ENCODE measurements at places on chromosomes 13 and 19.

GRCh38 chr19:1128106-1128505 is 24.3 kb downstream of the GPX4 start:
- no peak for DNase-seq

DNA sequence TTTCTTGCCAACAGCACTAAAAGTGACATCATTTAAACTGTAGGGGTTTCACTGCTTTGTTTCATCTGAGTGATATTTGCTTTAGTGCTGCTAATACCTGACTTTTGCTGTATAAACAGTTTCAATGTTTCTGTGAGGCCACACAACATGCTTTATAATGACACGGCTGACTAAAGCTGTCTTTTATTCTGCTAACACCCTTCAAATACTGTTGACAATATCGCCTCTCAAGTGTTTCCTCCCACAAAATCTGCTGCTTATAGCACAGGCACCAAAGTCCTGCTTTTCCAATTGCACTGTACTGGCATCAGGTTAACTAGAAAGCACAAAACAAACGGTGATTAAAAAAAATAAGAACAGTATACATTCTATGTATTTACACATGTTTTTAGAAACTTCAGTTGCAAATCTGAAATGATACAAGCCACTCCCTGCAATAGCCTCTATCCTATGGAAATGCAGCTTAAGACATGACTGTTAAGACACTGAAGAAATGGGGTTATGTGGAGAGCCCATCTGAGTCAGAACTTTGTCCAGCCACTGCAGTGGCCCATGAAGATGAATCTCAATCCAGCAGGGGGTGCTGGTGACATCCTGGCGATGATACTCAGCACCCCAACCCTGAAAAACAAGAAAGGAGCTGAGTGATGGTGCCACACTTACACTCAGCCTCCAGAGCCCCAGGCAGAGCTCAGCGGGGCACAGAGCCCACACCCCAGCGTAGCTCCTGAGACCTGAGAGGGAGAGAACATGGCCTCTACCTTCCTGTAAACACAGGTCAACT is 29.4 kb downstream of the RFXAP start:
- DNase-seq, result no peak

GRCh38 chr19:694481-695351 is 536 bp downstream of the PRSS57 start:
- no peak for DNase-seq

DNA sequence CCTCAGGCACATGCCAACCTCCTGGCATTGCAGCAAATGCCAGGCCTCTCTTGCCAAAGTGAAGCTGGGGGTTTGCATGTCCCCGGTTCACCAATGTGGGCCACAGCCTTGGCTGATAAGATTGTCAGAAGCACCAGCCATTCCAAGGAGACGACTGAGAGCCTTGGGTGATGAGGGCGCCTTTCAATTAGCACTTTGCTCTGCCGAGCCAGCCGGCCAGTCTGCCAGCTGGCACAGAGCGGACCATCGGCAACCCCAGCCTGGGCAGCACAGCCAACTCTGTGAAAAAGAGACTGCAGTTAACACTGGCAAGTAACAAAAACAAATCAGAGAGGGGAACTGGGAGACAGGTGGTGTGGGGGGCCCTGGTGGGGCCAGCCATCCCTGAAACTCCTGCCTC is 67.3 kb downstream of the EFNB2 start:
- DNase-seq, result no peak

- DNase-seq, result no peak
Measured at GRCh38 chr19:19259741-19260140, 13.4 kb downstream of the TM6SF2 start.

DNA sequence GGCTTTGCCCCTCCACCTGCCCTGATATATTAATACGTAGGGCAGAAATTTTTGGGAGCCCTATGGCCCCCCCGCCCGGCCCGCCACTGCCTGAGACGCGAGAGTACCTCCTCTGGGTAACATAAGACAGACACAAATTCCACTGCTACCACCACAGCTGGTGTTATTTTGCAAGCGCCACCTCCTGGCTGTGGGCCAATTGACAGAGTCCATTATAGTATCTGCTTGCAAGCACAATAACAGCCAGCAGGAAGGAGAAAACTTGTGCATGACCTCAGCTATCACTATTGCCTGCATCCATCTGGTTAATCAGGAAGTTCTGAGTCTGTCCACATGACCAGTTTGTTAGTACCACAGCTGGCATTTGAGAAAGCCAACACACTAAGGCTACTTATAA is 25.3 kb upstream of the OR10H2 start:
- no peak for DNase-seq

DNA sequence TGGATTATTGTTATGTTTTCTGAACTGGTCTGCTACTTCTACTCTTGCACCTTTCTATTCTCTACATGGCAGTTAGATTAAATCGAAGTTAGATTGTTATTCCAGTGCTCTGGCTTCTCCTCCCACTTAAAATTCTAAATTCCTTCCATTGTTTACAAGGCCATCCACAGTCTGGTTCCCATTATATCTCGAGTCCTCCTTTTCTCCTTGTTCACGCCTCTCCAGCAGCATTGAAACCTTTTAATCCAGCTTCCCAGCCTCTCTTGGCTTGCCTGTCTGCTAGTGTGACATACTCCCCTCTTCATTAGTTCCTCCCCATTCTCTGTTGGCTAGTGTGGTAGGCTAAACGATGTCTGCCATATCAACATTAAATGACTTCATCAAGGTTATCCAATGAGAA is 54.5 kb downstream of the DNAJC15 start:
- no peak for DNase-seq

DNA sequence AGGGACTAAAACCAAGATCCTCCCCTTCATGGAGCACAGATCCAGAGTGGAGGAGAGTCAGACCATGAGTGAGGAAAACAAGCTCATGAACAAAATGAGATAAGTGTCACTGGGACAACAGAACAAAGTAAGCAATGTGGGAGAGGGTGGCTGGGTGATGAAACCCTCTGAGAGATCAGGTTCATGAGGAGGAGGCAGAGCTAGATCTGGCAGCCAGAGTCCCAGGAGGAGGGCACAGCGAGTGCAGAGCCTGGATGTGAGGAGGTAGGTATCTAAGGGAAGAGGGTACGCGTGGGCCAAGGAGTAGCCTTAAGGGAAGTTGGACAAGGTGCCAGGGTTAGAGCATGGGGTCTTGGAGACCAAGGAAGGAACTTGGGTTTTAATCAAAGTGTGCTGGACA is 1311.9 kb downstream of the UQCRFS1 start:
- DNase-seq, result no peak

DNA sequence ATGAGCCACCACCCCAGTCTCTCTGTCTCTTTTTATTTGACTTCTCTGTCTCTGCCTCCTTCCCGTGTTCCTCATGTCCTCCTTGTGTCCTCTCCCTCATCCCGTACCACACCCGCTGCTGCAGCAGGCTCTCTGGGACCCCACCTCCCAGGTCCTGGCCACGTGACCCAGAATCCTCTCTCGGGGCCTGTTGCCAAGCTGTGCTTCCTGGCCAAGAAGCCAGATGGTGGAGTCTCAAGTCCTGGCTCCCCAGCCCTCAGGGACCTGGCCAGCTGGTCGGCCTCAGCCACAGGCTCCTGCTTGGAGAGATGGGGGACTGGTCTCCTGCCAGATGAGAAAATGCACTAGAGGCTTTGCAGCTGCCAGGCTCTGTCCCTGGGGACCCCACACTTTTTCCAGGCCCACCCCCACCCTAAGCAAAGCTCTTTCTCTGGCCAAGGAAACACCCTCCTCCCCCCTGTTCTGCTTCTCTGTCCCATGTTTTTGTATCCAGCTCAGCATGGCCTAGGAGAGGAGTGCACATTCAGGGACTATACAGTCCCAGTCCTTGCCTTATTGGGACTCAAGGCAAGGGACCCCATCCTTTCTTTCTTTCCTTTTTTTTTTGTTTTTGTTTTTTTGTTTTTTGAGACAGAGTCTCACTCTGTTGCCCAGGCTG is 34.3 kb upstream of the SHKBP1 start:
- DNase-seq, result no peak

GRCh38 chr13:50037788-50038187 is 22.5 kb downstream of the KCNRG start:
- DNase-seq, result no peak

- DNase-seq, result no peak
Measured at GRCh38 chr13:25847145-25847544, 204.7 kb downstream of the SHISA2 start.

DNA sequence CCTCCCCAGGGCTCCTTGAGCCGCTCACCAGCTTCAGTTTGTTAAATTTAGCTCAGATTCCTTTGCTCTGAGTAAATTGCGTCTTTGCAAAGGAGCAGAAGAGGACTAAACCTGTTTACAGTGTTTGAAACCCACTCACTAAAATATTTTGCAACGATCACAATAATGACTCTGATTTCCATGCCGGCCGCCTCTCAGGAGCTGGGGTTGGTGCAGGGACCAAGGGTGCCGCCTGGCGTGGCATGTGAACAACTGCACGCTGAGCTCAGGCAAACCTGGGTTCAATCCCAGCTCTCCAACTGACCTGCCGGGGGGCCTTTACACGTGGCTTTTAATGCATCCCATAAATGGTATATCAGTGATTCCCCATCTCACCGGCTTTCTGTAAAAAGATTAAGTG is 68.7 kb upstream of the CACNA1A start:
- no peak for DNase-seq

DNA sequence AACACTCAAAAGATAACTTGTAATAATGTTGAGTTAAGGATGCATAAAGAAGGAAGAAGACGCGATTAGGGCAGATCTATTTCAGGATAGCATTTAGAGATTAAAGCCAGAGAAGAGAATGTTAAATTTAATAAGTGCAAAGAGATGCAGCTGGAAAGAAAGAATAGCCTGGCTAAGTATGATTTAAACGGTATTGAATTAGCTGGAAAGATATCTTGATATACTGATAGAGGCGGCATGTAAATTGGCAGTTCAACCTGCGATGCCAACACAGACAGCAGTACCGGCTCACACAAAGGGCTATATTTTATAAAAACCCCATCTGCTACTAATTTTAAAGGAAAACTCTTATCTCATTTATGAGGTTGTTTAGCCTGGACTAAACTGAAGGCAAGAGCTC is 121.4 kb downstream of the ENOX1 start:
- DNase-seq, result no peak

- DNase-seq, result no peak
Measured at GRCh38 chr13:27613628-27614027, 6.7 kb downstream of the LNX2 start.

DNA sequence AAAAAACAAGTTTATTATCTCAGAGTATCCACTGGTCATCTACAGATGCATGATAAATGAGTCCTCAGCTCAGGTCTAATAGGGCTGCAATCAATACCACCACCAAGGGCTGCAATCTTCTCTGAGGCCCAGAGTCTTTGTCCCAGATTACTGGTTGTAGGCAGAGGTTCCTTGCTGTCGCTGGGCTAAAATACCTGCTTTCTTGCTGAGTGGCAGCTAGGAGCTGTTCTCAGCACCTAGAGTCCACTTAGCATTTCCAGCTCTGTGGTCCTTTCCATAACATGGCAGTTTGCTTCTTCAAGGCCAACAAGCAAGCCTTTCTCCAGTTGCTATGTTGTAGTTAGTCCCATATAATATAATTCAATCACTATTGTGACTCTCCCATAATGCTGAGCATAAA is 351.3 kb downstream of the SLITRK1 start:
- no peak for DNase-seq

GRCh38 chr13:41344358-41344757 is 33.3 kb downstream of the NAA16 start:
- no peak for DNase-seq

DNA sequence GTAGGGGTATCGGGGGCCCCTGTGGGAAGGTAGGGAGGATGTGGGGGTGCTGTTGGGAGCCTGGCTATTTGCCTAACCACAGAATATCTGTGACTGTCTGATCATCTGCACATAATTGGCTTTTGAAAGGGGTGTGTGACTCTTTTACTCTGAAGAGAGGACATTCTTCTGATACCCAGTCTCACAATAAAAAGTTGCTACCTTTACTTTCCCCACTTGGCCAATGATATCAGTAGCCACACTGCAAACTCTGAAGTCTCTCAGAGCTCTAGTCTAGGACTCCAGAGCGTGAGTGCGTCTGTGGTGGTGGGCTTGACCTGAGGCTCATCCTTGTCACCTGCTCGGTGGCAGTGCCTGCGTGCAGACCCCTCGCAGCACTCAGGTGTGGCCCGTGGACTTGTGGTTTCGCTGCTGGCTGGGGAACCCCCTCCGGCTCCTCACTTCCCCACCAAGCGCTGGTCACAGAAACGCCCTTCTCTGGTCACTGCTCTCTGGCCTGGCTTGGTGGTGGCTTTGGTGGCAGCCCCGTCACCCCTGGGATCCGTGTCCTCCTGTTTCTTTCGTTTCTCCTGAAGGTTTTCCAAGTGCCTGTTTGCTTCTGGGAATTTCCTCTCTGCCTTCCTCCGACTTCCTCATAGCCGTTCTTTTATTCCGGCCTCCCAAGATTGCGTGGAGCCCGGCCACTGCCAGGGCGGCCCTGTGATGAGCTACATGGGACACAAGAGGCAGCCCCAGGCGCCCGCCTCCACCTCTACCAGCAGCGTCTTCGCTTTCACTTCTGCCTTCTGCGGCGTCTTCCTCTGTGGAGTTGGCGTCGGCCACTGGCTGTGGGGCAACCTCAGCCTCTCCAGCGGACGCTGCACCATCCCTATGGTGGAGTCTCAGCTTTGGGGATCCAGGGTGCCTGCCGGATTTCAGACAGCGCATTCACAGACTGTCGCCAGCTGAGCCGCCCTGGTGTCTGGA is 78.0 kb downstream of the ATP11A start:
- no peak for DNase-seq

GRCh38 chr13:45108716-45109101 is 11.6 kb upstream of the GTF2F2 start:
- no peak for DNase-seq

Measured in T-helper 17 cell (primary cell).